ENCODE measurements at places on chromosomes 3 and 15. TPM values are rescaled to one million over a fixed set of nuclear protein-coding genes. Genes with fewer than 3 reads are reported as not detected.

GRCh38 chr3:42490243-42490642, 12.2 kb upstream of the VIPR1 start:
- peak; percentile 92 for DNase-seq

MESP1 gene
- 5.9 TPM for total RNA-seq

- no peak for DNase-seq
These were observed 84.5 kb upstream of the STT3B start for GRCh38 chr3:31448035-31448881.

- DNase-seq = no peak
These were observed 901 bp upstream of the CLN6 start for GRCh38 chr15:68230157-68231100.

DNA sequence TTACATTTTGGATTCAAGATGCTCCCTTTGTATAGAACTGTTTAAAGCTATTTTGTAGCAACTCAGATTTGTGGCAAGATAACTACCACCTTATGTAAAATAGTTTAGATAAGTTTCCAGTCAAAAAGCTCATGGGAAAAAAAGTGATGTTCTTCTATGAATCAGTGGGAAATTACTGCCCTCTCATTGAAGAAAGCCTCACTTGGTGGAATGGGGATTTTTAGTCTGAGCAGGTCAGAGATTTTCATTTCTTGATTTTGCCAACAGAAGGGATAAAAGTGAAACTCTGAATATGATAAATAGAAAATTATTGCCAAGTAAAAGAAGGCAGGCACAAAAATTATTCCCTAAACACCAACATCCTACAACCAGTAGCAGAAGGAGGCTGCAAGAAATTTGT, 25.8 kb upstream of the CSTA start:
- no peak for DNase-seq

HHLA2 gene
- not detected for total RNA-seq

GRCh38 chr15:90203922-90204321, 2.8 kb downstream of the SEMA4B start:
- no peak for DNase-seq

DNA sequence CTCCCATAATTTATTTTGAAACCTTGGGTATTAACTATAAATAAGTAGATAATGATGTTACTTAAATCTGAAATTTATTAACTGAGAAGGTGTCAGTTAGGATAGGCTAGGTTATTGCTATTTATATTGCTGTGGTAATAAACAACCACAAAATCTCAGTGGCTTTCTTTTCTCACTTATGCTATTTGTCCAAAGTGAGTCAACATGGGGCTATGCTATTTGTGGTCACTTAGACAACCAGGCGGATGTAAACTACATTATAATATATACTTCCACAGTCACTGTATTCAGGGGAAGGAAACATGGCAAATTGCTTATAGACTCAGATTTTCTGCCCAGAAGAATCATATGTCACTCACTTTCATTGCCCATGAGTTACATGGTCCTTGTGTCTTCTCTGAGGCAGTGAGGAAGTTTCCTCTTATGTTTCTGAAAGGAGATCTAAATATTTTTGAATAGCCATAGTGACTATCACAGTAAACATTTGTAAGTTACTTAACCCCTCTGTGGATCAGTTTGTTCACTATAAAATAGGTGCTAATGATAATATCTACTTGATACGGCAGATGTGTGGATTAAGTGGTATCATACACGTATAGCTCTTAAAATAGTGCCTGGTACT, 19.8 kb downstream of the HMG20A start:
- no peak for DNase-seq

- no peak for DNase-seq
These were observed 10.3 kb downstream of the ISL2 start for GRCh38 chr15:76346669-76347481.

DNA sequence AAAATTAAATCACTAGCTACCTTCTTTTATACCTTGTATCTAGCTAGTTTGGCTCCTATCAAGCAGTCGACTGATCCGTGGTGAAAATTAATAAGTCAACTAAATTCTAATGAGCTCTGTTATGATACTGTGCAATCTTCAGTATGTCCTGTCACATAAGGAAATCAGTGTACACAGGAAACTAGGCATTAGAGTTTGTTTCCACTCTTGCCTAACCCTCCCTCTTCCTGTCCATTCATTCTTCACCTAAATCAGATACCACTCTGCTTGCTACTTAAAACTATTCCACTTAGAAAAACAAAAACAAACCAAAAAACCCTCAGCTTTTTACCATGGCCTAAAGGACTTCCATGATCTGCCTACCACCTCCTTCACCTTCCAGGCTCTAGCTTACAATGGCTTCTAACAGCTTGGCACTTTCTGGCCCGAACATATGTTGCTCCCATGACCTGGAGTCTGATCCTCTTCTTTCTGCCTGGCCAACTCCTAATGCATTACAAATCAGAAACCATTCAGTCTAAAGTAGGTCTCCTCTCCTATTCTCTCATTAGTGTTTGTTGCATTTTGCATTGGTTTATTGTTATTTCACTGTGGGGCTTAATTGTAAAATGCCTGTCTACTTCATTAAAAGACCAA, 7.9 kb downstream of the RFC4 start:
- DNase-seq = no peak

DNA sequence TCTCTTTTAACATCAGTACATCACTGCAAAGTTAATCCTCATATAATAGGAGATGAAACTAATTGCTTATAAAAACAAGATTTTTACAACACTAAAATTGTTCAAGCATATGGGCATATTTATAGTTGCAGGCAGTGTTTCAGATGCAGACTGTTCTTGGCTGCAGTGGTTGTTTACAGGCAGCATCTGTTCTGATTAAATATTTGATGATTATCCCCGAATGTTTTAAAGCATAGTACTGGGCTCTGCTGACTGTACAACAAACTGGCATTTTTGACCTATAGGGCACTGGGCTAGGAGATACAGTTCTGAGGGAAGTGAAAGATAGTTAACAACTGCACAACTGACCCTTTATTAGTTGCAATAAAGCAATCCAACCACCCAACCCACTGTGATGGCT, 113.6 kb downstream of the UBE3A start:
- no peak for DNase-seq

All from breast epithelium (tissue), 4 donors.